ENCODE measurements at places on chromosomes 5 and 9.
A peak's percentile ranks its signal among the peaks of the same experiment; 100 is the strongest.

- peak; percentile 84 for DNase-seq
Observed at GRCh38 chr5:140372971-140373487, 13.0 kb downstream of the SLC4A9 start.

- DNase-seq, result no peak
Observed at GRCh38 chr5:109399092-109399759, 10.5 kb downstream of the PJA2 start.

- no peak for DNase-seq
Observed at GRCh38 chr5:143440448-143441115, 37.1 kb upstream of the NR3C1 start.

GRCh38 chr9:134895567-134895907 lies 14.9 kb downstream of the FCN2 start:
- DNase-seq, result no peak

GRCh38 chr5:1824903-1825841 lies 24.0 kb downstream of the NDUFS6 start:
- no peak for DNase-seq

DNA sequence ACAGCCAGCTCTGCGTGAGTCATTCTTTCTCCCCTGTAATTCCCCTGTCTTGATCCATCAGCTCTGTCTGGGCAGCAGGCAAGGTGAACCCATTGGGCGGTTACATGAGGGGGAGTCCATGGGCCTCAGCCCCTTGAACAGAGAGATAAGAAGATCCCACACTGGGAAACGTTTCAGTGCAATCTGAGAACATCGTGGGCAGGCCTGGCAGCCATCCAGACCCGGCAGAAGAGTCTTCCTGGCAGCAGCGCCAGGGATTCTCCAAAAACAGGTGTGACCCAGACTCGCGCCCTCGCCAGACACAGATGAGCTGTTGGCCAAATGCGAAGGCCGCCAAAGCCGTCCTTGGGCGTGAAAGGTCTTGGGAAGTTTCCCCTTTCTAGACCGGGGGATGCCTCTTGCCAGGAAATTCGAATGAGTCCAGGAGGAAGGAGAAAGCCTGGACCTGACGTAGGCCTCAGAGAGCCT lies 6.4 kb upstream of the SLC12A7 start:
- peak; percentile 50 for DNase-seq

Data from RWPE1 (cell line).